ENCODE measurements at places on chromosomes 16 and 17.

DNA sequence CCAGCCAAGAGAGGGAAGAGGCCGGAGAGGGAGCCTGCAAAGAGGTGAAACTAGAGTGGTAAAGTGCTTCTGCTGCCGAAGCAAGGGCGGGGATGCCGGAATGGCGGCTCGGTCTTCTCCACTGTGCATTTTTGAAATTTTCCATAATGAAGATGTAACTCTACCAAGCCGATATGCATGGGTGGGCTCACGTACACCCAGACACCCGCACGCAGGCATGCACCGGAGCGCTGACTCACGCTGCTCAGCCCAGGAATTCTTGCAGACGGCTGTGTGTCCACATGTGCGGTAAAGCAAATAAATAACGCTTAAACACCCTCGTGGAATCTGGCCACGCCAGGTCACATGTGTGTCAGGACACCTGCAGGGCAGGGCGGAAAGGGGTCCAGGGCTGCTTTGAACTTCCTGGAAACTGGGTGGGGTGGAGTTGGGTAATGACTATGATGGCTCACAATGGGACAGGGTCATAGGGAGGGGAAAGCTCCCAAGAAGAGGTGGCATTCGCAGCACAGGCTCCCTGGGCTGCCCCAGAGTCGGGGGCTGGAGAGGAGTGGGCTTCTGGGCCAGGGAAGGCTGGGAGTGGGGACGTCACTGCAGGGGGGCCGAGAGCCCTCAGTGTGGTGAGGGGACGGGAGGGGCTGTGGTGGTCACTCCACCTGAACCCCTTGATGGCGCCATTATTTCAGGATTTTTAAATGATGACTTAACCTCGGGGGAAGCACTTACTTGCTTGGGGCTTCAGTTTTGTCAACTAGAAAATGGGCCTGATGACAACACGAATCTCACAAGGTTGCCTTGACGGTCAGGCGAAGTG, 265.5 kb downstream of the PARN start:
- no peak for DNase-seq

DNA sequence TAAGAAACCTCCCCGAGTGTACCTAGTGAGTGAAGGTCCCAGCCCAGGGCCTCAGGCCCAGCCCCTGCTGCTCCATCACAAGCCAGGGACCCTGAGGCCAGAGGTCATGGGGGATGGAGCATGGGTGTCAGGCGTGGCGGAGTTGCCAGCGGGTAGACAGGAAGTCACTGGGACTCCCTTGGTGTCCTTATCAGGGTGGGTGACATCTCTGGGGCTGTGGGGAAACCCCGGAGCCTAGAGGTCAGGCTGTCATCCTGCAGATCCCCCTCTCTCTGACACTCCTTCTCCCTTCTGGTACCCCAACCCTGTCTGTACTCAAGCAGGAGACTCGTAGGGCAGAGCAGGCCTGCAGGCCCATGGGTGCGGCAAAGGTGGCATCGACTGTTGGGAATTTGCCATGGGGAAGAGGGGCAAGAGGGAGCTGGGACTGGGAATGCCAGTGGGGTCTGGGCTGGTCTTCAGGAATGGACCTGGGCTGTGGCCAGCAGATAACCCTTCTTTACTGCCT, 10.8 kb upstream of the ADGRG1 start:
- DNase-seq = peak; percentile 16

DNA sequence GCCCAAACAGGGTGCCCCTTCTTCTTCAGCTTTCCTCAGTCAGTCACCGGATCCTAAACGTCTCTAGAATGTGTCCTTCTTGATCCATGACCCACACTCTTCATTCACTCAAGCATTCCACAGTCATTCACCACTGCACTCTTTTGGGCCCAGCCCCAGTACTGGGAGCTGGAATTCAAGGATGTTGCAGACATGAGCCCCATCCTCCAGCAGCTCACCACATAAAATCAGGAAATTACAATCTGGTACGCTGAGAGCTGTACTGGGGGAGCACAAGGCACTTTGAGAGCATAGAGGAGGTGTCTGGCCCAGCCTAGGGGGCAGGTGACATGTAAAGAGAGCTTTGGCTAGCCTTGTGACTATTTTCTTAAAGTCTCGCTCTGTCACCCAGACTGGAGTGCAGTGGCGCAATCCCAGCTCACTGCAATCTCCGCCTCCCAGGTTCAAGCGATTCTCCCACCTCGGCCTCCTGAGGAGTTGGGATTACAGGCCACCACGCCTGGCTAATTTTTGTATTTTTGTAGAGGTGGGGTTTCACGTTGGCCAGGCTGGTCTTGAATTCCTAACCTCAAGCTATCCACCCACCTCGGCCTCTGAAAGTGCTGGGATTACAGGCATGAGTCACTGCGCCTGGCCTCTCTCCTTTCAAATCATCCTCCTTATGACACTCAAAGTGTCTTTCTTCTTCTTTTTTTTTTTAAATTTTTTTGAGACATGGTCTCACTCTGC, 18.7 kb downstream of the CES4A start:
- no peak for DNase-seq

GRCh38 chr17:81059026-81059425, 24.1 kb downstream of the BAIAP2 start:
- DNase-seq = no peak

GRCh38 chr16:17193566-17194100, 277.1 kb downstream of the XYLT1 start:
- no peak for DNase-seq

DNA sequence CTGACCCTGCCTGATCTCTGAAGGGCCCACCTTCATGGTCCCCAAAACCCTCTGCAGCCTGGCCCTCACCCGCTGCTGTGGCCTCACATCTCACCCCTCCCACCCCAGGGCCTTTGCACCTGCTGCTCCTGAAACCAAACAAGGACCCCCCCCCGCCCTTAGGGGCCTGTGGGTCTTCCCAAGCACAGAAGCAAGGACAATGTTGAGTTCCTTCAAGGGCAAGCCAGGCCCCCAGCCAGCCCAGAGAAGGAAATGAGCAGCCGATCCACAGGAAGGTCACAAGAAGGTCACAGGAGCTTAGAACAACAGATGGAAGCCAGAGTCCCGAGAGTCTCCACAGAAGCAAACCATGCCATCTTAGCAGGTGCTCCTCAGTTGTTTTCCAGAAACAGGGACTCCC, 493 bp upstream of the PDE6G start:
- DNase-seq = no peak

- DNase-seq = no peak
Observed at GRCh38 chr17:28187931-28188330, 131.1 kb upstream of the TMEM97 start.

- DNase-seq = peak; percentile 54
Observed at GRCh38 chr16:50721549-50722404, 20.1 kb upstream of the CYLD start.

GRCh38 chr16:50622643-50623369, 58.3 kb downstream of the SNX20 start:
- DNase-seq = no peak

DNA sequence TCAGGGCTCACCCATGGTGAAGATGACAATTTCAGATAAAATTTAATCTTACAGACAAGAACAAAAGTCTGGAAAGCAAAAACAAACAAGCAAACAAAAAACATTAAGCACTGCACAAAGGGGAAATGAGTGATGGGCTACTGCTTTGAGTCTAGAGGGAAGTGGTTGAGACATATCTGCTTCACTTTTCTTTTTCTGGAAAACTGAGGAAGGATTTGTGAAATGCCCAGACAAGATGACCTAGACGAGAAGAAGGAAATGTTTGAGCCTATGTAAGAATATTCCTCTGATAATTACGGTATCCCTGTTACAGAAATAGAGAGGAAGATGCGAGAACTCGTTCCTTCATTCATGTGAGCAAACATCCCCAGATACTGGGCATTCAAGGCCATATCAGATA, 11.5 kb upstream of the HYDIN start:
- no peak for DNase-seq

DNA sequence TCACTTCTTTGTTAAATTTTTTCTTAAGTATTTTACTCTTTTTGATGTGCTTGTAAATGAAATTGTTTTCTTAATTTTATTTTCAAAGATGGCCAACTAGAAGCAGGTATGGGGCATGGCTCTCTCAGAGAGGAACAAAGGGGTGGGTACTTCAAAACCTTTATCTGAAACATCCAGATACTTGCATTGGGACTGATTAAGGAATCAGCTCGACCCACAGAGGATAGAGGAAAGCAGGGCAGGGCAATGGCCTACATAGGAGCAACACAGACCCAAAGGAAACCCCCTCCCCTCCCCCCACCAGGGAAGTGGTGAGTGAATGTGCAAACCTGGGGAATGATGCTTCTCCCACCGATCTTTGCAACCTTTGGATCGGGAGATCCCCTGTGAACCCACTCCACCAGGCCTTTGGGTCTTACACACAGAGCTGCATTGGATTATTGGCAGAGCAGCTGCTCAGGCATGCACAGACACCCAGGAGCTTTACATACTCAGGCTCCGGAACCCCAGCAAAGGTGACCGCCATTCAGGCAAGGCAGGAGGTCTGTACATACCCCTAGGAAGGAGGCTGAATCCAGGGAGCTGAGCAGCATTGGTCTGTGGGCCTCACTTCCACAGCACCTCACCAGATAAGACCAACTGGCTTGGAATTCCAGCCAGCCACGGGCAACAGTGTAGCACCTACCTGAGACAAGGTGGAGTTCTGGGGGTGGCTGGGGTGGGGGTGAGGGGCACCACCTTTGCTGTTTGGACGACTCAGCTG, 3.0 kb upstream of the CCR7 start:
- no peak for DNase-seq

DNA sequence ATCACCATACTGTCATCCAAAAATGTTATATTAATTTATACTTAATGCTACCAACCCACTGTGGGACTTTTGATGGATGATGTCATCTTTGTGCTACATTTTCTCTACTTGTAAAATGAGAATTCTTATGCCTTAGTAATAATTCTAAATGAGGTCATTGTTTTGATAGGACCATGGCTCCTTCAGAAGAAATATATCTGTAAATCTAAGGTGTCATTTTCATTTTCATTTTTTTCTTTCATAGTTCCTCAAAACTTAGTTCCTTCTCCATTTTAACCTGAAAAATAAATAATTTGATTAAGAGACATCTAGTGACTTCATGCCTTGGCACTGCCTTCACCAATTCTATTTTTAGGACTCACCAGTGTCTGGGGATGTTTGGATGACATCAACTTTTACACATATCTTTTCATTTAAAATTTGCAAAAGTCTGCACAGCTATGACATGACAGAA, 48.7 kb downstream of the GPRC5B start:
- no peak for DNase-seq
